Fibroblast of skin of scalp (primary cell): ENCODE measurements at places on chromosomes 13 and 19.

GRCh38 chr19:47768604-47769003, 9.9 kb upstream of the SELENOW start:
- DNase-seq = no peak

DNA sequence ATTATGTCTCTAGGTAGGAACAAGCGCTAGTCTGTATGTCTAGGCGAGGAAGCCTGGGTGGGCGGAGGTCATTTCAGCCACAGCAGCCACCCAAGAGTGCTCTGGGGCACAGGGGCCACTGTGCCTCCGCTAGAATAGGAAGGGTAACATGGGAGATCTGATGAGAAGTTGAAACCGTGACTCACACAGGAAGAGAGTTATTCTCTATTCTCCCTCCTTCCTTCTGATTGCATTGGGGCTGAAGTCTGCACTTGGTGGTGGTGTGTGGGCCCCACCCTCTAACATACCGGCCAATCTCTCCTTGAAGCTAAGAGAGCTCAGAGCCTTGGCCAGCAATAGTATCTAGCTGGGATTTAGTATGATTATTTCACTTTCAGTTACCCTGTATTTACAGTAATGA, 20.3 kb upstream of the GGACT start:
- DNase-seq = no peak

DNA sequence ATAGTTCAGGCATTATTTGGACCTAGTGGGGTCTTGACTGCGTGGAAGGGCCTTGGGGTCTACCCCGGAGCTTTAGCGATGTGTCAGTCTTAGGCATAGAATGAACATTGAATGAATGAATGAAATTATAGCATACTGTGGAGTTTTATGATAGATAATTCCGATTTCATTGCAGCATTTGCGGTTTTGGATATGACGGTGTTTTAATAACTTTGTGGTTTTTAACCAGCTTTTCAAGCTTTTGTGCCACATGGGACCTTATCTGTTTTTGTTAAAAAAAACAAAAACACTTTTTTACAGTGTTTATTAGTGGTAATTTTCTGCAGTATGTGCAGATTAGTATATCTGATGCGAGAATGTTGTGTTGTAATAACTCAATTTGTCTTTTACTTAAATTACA, 696 bp downstream of the NUP58 start:
- no peak for DNase-seq

DNA sequence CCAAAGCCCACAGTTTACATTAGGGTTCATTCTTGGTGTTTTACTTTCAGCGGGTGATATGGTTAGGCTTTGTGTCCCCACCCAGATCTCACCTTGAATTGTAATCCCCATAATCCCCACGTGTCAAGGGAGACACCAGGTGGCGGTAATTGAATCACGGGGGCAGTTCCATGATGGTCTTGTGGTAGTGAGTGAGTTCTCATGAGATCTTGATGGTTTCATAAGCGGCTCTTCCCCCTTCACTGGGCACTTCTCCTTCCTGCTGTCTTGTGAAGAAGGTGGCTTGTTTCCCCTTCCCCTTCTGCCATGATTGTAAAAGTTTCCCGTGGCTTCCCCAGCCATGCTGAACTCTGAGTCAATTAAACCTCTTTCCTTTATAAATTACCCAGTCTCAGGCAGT, 12.0 kb downstream of the FPR2 start:
- no peak for DNase-seq

GRCh38 chr19:6352381-6353165, 8.8 kb upstream of the CLPP start:
- no peak for DNase-seq

GRCh38 chr19:29292153-29292552, 79.2 kb upstream of the UQCRFS1 start:
- DNase-seq = no peak

GRCh38 chr13:59879281-59879680, 284.4 kb downstream of the DIAPH3 start:
- no peak for DNase-seq

DNA sequence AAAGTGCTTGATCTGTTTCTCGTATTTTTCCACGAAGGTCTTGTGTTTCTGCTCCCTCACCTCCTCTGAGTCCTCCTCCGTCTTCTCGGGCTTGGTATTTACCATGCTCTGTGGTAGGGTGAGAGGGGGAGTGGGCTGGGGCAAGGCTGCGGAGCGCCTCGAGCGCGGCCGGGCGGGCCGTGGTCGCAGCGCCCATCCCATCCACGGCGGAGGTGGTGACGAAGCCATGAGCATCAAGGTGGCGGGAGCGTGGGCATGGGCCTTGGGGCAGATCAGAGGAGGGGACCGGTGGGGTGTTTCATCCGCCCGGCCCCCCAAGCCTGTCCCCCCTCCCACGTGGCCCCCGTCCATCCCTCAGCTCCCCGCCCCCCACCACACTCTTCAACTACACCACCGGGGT, 7.9 kb downstream of the CDC37 start:
- no peak for DNase-seq

DNA sequence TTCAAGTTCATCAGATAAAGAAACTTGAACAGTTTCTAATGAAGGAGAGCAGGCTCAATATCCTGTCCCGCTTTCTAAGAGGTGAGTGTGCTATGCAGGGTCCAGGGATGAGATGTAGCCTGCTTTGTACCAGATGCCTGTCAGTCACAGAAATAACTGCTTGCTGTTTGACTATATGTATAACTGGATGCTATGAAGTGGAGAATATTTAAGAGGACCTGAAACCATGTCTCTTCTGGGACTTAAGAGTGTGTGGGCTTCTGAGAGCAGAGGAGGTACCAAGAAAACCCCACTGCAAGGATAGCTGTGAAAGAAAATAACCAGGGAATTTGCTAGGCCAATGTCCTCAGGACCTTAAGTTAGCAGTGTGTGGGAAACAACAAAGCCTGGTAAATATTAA, 246.3 kb upstream of the RFC3 start:
- DNase-seq = no peak

- peak; percentile 38 for DNase-seq
Measured at GRCh38 chr13:32581177-32581786, 5.0 kb upstream of the PDS5B start.
